ENCODE measurements at places on chromosomes 2 and 18.

DNA sequence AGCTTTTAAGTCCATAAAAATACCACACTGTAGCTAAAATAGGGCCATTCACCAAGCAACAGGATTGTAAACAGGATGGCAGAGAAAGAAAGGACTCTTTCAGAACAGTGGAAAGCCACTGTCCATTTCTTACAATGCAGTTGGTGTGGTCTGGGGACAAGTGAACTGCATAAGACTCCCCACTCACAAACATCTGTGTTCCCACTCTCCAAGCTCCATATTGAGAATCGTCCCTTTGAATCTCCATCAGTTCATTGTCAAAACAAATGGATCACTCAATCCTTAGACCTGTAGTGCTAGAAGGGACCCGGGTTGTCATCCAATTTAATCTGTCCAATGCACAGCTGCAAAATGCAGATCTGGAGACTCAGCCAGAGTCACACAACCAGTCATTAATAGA, 347.4 kb upstream of the KLHL29 start:
- no peak for DNase-seq

DNA sequence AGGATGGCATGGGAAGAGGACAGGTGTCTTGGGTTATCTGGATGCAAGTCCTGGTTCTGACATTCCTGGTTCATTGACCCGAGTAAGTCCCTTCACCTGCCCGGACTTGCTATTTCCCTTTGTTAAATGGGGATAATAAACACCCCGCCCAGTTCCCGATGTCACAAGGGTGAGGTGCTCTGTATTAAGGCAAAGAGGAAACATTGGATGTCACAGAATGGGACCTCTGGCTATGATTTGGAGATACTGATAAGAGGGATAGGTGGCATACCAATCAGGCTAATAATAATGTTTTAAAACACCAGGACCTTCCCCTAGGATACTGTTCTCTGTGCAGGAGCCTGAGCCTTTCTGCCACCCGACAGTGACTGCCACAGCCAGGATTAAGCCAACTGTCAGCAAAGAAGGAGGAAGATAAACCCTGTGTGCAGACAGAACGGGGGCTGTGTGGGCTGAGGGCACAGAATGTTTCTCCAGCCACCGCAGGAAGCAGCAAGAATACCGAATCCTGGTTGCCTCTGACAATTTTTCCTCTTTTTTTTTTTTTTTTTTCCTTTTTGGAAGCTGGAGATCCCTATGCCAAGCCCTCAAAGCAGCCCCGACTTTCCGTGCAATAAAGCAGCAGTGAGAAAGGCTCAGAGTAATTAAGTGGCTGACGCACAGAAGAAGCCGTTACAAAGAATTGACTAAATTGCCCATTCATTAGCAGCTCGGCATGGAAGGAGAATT, 336.6 kb downstream of the SMAD2 start:
- no peak for DNase-seq

GRCh38 chr2:74694281-74694680, 40.2 kb downstream of the SEMA4F start:
- no peak for DNase-seq

GRCh38 chr2:210454336-210454735, 22.2 kb downstream of the LANCL1 start:
- no peak for DNase-seq

GRCh38 chr2:204977914-204978313, 432.6 kb downstream of the PARD3B start:
- no peak for DNase-seq

DNA sequence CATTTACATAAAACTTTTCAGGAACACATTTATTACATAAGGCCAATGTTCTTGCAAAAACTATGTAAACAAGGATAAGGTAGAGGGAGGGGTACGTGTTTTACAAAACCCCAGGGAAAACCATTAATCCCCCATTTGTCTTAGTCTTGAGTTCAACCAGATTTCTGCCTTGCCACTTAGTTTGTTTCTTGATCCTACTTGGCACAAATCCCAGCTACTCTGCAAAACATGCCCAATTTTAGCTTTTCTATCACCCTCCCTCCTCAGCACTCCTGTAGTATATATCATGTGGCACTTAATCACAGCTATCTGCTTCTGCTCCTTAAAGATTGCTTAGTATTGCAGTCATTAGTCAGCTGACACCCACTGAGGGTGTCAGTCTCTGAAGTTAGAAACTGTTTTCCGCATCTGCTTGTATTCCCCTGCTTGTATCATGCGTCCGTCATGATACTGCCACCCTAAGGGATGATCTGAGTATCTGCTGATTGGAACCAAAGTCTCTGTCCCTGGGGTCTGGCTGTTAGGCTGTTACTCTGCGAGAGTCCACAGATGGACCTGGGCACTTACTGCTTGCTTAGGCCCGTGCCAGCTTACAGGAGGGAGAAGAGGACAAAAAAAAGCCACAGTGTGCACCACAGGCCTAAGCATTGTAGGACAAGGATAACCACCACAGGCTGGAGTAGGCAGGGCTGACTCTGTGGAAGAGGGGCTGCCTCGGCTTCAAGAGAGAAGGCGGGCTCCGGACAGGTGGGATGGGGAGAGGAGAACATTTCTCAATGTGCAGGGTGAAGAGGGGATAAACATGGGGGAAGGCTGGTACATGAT, 82.2 kb downstream of the EPAS1 start:
- no peak for DNase-seq

DNA sequence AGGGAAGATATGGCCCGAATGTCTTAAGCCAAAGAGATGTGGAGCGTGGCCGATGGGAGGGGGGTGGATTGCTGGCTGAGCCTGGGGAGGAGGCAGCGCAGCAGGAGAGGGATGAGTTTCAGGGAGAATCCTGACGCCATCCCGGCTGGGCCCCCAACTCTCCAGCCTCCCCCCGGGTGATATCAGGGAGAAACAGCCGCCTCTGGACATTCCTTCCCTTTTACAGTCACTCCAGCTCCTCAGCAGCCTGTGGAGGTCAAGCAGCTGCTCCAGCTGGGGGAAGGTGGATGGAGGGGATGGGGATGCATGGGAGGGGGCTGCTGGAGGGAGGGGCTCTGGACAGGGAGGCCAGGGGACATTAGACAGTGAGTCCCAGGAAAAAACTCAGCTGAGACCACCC, 9.5 kb upstream of the DES start:
- no peak for DNase-seq

- no peak for DNase-seq
These were observed 335.6 kb upstream of the ID2 start for GRCh38 chr2:8346208-8346607.

- DNase-seq: no peak
These were observed 127.4 kb downstream of the CHST9 start for GRCh38 chr18:27057519-27058234.

GRCh38 chr2:135099802-135100483, 47.9 kb downstream of the RAB3GAP1 start:
- no peak for DNase-seq

GRCh38 chr2:36952748-36953197, 13.6 kb downstream of the STRN start:
- DNase-seq: no peak

DNA sequence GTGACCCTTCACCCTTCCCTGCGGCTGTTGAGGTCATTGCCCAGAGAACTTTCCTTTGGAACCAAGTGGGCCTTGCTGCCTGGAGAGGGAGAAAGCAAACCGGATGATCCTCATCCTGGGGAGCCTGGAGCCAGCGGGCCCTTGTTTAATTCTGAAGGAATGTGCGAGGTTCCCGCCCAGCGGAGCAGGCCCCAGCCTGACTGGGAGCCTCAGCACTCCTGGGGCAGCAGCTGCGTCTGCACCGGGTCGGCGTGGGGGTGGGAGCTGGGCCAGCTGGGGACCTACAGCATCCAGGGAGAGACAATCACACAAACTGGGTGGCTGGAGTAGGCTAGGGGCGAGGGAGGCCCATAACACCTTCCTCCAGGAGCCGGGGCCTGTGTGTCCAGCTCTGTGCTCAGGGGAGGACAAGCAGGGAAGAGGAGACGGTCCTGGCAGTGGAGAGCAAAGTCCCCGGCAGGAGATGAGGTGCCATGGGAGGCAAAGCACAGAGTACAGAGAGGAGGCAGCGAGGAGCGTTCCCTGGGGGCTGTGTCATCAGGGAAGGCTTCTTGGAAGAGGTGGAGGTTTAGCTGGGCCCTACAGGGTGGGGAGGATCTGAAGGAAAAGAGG, 61.9 kb upstream of the HAAO start:
- no peak for DNase-seq

- DNase-seq: no peak
These were observed 45.0 kb downstream of the PHLPP1 start for GRCh38 chr18:62760403-62760734.

- DNase-seq: no peak
These were observed 158.9 kb downstream of the TWIST2 start for GRCh38 chr2:239006622-239007285.

DNA sequence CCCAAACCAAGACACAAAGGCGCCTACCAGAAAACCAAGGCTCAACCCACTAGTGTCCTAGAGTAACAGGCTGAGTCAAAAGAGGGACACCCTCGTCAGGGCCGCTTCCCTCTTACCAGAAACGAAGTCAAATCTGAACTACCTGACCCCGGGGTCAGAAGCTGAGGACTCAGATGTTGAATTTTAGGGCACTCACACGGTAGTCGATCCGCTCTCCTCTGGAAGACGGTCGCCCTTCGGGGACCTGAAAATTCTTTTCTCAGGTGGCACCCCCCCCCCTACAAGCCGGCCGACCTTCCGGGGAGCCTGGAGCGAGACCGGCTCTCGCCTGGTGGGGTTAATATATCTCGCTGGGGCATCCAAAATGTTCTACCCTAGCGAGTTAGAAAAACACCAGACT, 121.1 kb upstream of the KCNJ3 start:
- no peak for DNase-seq

DNA sequence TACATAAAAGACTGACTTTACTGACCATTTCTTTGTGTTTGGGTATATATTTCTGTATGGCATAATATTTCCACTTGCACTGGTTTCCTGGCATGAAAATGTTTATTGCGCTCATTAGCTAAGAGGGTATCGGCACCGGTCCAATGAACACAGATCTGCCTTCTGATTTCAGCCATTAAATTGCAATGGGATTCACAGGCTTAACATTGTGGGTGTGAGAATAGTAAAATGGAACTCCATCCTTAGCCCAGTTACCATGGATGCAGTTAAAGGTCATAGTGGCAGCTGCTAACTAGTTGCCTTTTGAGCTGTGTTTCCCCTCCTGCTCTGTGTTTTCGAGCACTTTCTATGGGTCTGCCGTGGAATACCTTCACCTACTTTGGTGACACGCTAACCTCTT, 352.6 kb upstream of the POU3F3 start:
- DNase-seq: no peak

DNA sequence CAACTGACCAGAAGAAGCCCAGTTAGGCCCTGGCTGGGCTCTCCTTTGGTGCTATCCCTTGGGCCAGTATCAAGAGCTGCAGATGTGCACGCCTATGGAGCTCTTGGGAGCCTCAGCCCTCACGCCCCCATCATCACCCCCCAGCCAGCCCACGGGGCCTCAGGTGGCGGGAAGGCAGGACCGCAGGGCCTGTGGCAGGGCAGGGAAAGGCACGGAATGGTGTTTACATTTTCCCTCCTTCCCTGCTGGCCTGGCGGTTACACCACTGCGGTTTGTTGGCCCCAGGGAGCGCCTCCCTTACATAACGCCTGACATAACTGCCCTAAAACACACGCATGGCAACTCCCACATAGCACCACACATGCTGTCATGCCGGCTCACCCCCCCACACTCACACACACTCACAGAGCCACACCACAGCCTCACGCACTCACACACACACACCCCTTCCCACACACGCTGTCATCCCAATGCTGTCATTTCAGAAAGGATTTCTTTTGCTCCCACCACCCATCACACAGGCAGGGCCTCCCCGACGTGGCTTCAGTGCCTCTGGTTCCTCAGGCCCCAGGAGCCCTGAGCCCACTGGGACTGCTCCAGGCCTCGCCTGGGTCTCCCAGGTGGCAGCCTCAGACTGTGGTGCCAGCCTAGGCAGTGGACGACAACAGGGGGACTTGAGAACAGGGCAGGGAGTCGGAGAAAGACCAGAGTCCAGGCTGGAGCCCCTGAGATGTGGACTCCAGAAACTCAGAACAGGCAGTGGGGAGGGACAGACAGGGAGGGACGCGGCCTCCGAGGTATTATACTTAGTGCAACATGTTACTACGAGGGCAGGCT, 15.7 kb downstream of the ZFP36L2 start:
- DNase-seq: no peak

GRCh38 chr2:137675584-137676327, 288.5 kb upstream of the HNMT start:
- DNase-seq: no peak

DNA sequence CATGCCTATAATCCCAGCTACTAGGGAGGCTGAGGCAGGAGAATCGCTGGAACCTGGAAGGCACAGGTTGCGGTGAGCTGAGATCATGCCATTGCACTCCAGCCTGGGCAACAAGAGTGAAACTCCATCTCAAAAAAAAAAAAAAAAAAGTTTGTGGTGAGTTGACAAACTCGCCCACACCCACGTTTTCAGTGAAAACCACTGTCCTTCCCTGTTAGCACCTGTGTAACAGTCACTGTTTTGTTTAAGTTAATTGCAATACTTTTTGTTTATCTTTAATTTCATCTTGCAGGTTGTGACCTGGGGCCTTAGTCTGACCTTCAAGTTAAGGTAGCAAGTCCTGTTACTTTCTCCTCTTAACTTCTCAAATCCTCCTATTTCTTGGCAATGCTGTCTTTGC, 65.5 kb upstream of the SKOR2 start:
- no peak for DNase-seq

DNA sequence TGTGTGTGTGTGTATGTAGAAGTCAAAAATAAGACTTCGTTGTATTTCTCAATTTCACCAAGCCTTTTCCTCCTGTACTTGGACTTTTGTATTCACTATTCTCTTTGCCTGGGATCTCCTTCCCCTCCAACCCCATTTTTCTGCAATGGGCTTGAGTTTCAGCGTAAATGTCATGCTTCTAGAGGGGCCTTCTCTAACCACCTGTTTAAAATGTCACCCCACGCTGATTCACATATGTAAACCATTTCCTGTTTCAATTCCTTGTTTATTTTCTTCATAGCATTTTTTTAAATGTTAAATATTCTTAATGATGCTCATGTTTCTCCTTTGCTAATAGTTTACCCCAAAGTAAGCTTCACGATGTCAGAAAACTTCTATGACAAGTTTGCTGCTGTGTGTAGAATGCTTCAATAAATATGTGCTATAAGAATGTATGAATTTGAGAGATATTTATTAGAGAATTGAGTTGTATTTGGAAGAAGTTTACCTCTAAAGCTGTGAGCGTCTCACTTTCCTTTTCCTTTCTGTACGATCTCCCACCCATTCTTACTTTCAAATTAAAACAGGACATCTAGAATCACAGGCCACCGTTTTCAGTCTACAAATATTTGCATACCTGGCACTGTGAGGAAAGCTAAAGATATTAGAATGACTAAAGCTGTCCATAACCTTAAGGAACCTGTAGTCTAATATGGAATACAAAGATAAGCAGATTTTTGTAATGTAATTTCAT, 762.4 kb downstream of the LRRTM4 start:
- DNase-seq: no peak

GRCh38 chr2:8598295-8599165, 83.3 kb upstream of the ID2 start:
- no peak for DNase-seq

GRCh38 chr2:102239344-102239743, 52.5 kb downstream of the IL1RL2 start:
- no peak for DNase-seq
